ENCODE measurements at places on chromosomes 11 and 22. TPM values are rescaled to one million over a fixed set of nuclear protein-coding genes. Genes with fewer than 3 reads are reported as not detected.

DNA sequence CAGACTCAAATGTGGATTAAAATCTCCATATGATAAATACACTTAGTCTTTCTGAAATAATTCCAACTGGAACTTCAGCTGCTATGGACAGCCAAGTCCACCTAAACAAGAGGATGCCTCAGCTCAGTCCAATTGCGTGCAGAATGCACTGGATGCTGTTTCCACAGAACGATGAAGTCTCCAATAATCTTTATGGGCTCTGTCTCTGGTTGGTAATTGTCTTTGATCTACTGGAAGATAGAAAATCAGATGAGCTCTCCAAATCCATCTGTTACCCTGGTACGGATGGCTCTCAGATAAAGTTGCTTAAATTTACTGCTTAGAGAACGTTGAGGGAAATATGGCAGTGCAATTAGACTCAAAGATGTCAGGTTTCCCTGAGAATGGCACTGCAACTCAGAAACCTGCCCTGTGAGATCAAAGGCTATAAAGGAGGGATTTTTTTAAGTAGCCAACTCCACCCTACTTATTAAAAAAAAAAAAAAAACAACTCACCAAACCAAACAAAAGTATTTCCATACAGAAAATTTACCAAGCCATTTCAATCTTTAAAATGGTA, 859 bp upstream of the BIRC3 start:
- no peaks in the 10 kb centered on the region for H3K27me3 ChIP-seq
- H3K27ac ChIP-seq: no peak overlapping the region
- H3K36me3 ChIP-seq: no peaks in the 10 kb centered on the region
- DNase-seq: no peak
- H3K4me3 ChIP-seq: no peak overlapping the region

DNA sequence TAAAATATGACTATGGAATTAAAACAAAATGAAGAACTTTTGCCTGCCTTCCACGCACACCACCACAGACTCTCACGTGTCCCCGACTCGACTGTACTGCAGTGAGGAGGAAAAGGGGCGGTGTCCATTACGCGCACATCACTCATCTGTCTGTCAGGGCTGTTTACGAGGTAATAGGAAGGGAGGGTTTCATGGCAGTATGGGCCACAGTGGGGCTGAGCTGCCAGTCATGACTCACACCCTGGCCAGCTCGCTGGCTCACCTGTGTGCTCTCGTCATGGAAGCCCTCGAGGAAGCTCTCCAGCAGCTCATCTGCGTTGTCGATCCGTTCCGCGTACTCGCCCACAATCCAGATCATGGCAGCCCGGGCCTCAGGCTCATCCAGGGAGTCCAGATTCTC, 33.5 kb upstream of the RASL10A start:
- no peaks in the 10 kb centered on the region for H3K27me3 ChIP-seq
- H3K27ac ChIP-seq: no peak overlapping the region
- H3K36me3 ChIP-seq: peaks cover 33% of the 10 kb centered on the region
- DNase-seq: no peak

DNA sequence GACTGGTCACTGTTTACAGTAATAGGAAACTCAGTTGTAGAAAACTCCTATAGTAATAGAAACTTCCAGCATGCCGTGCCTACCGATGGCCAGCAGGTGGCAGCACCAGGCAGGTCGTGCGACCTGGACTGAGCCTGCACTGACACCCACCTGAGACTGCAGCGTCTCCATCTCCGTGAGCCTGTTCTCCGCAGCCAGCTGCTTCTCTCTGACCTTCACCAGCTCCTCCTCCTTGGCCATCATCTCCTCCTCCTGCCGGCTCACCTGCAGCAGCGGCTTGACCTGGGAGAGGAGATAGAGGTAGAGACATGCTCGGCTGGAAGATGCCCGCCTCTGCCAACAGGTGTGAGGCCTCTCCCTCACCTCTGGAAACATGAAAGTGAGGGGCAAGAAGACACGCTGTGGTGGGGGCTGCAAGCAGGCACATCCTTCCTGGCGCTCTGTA, 48.5 kb downstream of the APOL1 start:
- DNase-seq: no peak
- H3K4me3 ChIP-seq: no peak overlapping the region
- H3K27ac ChIP-seq: peak overlapping the region; percentile 51
- peaks cover 17% of the 10 kb centered on the region for H3K4me1 ChIP-seq
- H3K27me3 ChIP-seq: no peaks in the 10 kb centered on the region

DNA sequence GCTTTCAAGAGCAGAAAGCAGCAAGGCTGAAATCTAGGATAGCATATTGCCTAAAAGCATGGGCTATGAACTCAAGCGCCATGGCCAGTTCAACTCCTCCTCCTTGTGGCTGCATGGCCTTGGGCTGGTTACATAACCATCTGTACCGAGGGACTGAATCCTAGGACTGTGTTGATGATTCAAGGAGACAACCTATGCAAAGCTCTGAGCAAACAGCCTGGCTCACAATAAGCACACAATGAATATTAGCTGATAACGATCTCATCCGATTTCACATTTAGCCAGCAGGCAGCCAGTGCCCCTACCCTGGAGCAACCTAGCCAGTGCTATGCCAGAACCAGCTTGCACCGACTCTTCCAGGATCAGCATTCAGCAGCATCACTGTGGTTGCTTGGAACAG, 698.4 kb downstream of the TBC1D22A start:
- no peaks in the 10 kb centered on the region for H3K27me3 ChIP-seq
- H3K4me1 ChIP-seq: no peaks in the 10 kb centered on the region

DNA sequence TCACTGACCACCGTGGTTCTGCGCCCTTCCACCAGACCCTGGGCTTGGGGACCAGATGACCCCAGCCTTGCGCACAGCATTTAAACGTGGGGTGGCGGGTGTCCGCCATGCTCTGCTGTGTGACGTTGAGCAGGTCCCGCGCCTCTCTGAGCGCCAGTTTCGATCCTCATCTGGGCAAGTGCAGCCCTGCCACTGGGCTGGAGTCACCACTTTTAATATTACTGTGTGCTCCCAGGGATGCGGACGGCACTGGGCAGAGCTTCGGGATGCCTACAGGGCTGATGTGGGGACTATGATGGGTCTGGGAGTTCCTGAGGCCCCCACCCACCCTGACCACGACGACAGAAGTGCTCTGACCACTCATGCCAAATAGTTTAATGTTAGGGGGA, 1.2 kb upstream of the NUDT8 start:
- H3K27ac ChIP-seq: no peak overlapping the region
- H3K4me1 ChIP-seq: peaks cover 8% of the 10 kb centered on the region
- H3K27me3 ChIP-seq: no peaks in the 10 kb centered on the region
- peak overlapping the region; percentile 71 for H3K4me3 ChIP-seq
- no peaks in the 10 kb centered on the region for H3K36me3 ChIP-seq

- peak; percentile 18 for DNase-seq
- peaks cover 12% of the 10 kb centered on the region for H3K4me1 ChIP-seq
- H3K36me3 ChIP-seq: no peaks in the 10 kb centered on the region
- H3K27ac ChIP-seq: peak overlapping the region; percentile 63
- no peaks in the 10 kb centered on the region for H3K27me3 ChIP-seq
- peak overlapping the region; percentile 91 for H3K4me3 ChIP-seq
These were observed 898 bp downstream of the ZNF215 start for GRCh38 chr11:6927030-6927617.

- no peaks in the 10 kb centered on the region for H3K36me3 ChIP-seq
- H3K4me3 ChIP-seq: no peak overlapping the region
- no peaks in the 10 kb centered on the region for H3K27me3 ChIP-seq
- H3K4me1 ChIP-seq: no peaks in the 10 kb centered on the region
These were observed 927.4 kb downstream of the BRD1 start for GRCh38 chr22:48900327-48900597.

The PLXNB2 gene
- total RNA-seq: 376 TPM

The CEND1 gene
- total RNA-seq: 0.62 TPM

The KRTAP5-8 gene
- total RNA-seq: not detected

The AIFM3 gene
- 0.67 TPM for total RNA-seq

The IL18BP gene
- total RNA-seq: 14.1 TPM
